ENCODE measurements at places on chromosomes 16 and 17.

GRCh38 chr16:15564604-15565339 is 78.2 kb downstream of the MARF1 start:
- DNase-seq = no peak

DNA sequence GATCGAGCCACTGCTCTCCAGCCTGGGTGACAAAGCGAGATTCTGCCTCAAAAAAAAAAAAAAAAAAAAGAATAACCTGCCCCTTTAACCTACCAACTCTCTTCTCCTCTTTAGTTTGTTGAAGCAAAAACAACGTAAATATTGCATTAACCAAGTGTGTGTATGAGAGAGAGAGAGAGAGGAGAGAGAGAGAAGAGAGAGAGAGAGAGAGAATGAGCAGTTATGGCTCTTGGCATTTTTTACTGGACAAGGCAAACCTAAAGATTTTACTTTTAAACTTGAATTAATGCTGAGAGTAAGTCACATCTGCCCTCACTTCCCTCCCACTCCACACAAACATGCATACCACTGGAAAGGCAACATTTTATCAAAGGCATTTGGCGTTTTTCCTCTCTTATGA is 3.0 kb upstream of the SLFN5 start:
- no peak for DNase-seq

- DNase-seq = no peak
Measured at GRCh38 chr16:6977291-6977690, 355.4 kb upstream of the RBFOX1 start.

- peak; percentile 87 for DNase-seq
Measured at GRCh38 chr16:71460236-71460635, 1.8 kb downstream of the ZNF23 start.

DNA sequence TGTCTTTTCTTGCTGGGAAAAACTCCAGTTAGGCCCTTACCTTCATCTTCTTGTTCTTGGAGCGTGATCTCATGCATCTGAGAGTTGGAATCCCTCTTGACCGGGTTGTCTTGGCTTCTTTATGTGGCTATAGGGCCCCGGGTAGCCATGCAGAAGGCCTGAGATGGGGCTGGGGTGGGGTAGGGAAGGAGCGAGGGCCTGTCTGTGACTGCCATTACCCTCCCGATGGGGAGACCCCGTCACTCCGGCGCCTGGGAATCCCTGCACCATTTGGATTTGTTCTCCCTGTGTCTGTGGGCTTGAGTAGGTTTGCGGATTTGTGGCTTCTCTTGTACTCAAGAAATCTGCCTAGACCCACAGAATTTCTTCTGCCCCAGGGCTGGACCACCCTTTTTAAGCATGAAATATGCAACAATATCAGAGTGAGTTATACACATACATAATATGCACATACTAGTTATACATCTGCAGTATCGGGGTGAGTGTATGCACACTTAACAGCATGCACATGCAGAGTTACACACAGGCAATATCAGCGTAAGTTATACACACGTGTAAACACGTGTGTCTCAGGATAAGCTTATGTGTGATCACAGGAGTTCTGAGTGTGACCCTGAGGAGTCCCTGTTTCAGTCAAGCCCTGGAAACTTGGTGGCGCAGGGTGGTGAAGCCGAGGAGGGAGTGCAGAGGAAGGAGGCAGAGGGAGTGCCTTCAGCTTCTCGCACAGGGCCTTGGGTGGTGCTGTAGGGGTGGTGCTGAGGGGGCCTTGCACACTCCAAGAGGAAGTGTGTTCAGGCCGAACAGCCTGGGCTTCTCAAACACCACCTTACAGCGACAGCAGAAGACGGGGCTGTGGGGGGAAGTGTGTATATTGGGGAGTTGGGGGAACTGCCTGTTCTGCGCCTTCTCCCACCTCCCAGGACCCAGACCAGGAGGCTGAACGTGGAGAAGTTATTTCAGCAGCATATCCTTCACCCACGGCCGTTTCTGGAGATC is 18.5 kb downstream of the CCDC42 start:
- DNase-seq = no peak

DNA sequence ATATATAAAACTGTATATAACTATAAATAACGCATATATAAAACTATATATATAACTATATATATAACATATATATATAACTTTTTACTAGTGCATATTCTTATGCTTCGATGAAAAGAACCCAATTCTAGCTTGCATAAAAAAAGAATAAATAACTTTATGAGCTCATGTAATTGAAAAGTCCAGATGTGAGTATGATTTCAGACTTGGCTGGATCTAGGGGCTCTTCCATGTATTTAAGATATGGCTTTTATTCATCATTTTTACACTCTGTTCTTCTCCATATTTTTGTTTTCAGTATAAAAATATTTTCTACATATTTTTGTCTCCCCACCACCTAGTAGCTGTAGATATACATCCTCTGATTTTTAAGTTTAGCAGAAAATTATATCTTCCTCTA is 417.5 kb downstream of the CDH11 start:
- DNase-seq = no peak

DNA sequence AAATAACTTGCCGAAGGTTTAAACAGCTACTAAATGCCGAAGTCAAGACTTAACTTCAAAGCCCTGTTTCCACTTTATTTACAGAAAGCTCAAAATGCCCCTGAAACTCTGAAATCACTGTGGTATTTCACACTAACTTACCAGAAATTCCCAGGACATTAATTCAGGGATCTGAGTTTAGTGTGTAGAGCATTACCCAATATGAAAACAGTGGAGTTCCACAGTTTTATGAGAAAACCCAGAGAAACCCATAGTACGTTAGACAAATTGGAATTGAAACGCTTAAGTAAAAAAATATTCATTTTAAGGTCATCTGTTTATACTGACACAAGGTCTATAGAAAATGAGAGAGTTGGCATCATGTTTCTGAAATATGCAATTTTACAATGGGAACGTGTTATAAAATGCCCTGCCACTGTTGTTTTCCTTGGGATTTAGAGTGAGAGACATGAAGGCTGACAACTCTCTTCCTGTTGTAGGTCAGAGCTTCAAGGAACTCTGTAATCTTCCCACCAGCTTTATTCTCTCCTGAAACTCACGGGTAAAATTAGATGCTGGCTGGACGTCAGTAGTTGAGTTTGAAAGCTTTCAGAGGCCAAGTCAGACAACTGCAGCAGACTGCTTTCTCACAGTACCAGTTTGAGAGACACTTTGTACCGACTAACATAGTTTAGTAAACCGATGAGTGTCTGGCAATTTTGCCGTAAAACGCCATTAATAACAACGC is 139.4 kb upstream of the TBX2 start:
- no peak for DNase-seq
